Metanephros (tissue), 2 donors: ENCODE measurements at places on chromosomes 7 and 10. TPM values are rescaled to one million over a fixed set of nuclear protein-coding genes. Genes with fewer than 3 reads are reported as not detected.

LRRD1 gene
- 0.82 TPM for total RNA-seq

BLVRA gene
- 24.2 TPM for total RNA-seq

PLEKHS1 gene
- total RNA-seq, result 0.18 TPM

RAPGEF5 gene
- total RNA-seq, result 138 TPM

PTPN20 gene
- total RNA-seq, result 3.6 TPM

NPY4R gene
- total RNA-seq, result not detected

NUP42 gene
- 56.9 TPM for total RNA-seq

HOXA4 gene
- total RNA-seq, result 3.7 TPM

JCAD gene
- total RNA-seq, result 28.4 TPM

ATRNL1 gene
- total RNA-seq, result 207 TPM

PIK3CG gene
- 6.7 TPM for total RNA-seq

ASB15 gene
- 4.4 TPM for total RNA-seq

DRGX gene
- not detected for total RNA-seq

MYL7 gene
- total RNA-seq, result not detected

DPY19L1 gene
- total RNA-seq, result 19.7 TPM

AGMO gene
- 0.93 TPM for total RNA-seq

RADIL gene
- total RNA-seq, result 2.5 TPM

CYP3A4 gene
- total RNA-seq, result not detected

CYCS gene
- total RNA-seq, result 46.9 TPM

MALRD1 gene
- total RNA-seq, result 16.3 TPM

BLNK gene
- 25.1 TPM for total RNA-seq

EPDR1 gene
- 34.3 TPM for total RNA-seq

TMEM209 gene
- 19.1 TPM for total RNA-seq

NXPH1 gene
- total RNA-seq, result 0.23 TPM

PGAM1 gene
- 163 TPM for total RNA-seq

MINPP1 gene
- total RNA-seq, result 30.6 TPM

UTF1 gene
- total RNA-seq, result 0.35 TPM

FFAR4 gene
- 0.23 TPM for total RNA-seq

SPDYE5 gene
- not detected for total RNA-seq

IGF2BP3 gene
- total RNA-seq, result 43.4 TPM

NPTX2 gene
- 2.3 TPM for total RNA-seq

PSD gene
- 11.7 TPM for total RNA-seq

UCN3 gene
- not detected for total RNA-seq

RAMP3 gene
- 25.7 TPM for total RNA-seq

CPSF4 gene
- total RNA-seq, result 26.9 TPM
